ENCODE measurements at places on chromosomes 16 and 17.

GRCh38 chr17:78458736-78459335, 80.4 kb downstream of the PGS1 start:
- DNase-seq = no peak

GRCh38 chr16:11257131-11257938, 1.3 kb upstream of the SOCS1 start:
- no peak for DNase-seq

DNA sequence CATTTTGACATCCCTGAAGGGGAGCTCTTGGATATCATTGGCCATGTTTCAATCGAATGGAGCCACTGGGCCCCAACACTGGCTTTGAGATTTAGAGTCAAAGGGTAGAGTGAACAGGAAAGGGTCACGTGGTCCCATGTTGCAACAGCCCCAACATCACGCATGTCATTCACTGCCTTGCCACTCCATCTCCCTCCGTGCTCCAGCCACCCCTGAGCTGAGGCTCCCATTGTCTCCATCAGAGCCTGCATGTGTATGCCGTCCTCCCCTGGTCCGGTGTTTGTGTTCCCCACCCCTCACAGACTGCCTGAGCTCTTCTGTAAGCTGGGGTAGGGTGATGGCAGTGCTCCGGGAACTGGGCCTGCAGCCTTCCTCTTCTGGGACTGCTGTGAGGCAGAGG, 12.1 kb downstream of the NFE2L1 start:
- DNase-seq = no peak

DNA sequence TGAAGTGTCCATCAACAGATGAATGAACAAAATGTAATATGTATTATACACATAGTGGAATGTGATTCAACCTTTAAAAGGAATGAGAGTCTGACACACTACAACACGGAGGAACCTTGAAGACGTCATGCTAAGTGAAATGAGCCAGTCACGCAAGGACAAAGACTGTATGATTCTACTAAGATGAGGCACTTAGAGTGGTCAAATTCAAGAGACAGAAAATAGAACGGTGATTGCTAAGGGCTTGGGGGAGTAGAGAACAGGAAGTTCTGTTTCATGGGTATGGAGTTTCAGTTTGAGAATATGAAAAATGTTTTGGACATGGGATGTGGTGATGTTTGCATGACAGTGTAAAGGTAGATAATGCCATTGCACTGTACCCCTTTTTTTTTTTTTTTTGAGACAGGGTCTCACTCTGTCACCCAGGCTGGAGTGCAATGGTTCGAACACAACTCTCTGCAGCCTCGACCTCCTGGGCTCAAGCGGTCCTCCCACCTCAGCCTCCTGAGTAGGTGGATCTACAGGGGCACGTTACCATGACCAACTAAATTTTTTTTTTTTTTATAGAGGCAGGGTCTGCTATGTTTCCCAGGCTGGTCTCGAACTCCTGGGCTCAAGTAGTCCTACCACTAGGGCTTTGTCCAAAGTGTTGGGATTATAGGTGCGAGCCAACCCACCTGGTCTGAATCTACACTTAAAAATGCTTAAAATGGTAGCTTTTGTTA, 2.9 kb upstream of the CCDC102A start:
- no peak for DNase-seq

DNA sequence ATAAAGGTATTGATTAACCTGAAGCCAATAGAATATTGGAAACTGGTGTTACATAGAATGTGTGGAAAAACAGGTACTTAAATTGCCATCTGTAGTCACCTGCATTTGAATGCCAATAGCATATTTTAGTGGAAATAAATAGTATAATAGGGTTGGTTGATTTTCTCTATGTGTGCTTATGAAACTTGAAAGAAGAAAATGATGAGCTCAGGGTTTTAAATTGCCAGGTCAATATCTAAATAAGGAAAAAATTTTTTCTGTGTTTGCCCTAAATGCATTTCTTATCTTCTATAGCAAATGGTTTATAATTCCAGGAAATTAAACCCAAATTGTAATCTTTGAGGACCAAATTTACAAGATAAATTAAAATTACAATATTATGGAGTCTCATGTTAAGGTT, 626.6 kb downstream of the CDH8 start:
- no peak for DNase-seq

DNA sequence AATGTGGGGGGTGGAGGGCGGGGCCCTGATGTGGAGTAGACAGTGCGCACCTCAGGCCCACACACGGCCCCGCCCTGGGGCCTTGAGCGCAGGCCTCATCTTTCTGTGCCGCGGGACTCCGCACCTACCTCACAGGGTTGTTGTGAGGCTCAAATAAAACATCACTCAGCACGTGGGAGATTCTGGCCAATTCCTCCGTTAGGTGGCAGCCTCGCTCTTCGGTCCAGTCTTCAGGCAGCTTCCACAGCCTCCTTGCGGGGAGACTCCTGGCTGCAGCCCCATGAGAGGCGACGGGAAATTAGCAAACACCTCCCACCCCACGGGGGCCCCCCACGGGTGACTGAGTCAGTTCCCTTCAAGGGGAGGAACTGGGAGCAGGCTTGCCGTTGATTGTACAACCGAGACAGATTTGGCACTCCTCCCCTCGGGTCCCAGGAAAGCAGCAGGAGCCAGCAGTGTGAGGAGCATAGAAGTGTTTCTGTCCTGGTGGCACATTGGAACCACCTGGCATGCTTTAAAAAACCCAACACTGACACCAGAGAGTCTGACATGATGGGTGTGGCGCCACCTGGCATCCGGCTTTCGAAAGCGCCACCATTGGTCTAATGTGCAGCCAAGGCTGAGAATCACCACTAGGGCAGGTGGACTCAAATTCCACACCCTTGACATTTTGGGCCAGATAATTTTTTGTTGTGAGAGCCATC, 7.6 kb downstream of the MRM1 start:
- DNase-seq = no peak

- no peak for DNase-seq
Observed at GRCh38 chr17:8059131-8059530, 20.3 kb downstream of the ALOX15B start.

DNA sequence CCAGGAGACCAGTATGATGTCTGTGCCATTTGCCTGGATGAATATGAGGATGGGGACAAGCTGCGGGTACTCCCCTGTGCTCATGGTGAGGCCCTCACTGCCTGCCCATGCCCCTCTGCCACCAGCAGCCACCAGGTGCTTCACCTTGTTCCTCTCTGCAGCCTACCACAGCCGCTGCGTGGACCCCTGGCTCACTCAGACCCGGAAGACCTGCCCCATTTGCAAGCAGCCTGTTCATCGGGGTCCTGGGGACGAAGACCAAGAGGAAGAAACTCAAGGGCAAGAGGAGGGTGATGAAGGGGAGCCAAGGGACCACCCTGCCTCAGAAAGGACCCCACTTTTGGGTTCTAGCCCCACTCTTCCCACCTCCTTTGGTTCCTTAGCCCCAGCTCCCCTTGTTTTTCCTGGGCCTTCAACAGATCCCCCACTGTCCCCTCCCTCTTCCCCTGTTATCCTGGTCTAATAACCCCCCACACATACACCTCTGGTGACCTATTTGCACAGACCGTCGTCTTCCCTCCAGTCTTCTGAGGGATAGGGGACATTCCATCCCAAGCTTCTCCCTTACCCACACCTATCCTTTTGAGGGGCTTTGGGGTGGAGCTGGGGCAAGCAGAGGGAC, 3.7 kb downstream of the PFN1 start:
- no peak for DNase-seq

DNA sequence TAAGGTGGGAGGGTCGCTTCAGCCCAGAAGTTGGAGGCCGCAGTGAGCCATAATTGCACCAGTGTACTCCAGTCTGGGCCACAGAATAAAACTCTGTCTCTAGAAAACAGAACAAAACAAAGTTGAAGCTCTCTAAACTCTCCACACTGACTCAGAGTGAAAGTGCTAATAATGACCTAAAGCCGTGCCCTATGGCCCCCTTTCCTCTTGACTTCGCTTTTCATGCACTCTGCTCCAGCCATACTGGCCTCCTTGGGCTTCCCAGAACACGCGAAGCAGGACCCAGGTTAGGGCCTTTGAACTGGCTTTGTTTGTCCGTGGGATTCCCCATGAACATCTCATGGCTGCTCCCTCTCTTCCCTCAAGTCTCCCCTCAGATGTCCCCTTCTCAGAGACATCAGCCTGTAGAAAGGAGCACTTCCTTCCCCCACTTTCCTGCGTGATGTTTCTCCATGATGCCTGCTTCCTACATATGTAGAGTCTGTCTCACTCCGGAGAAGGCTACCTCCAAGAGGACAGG, 18.6 kb upstream of the SPN start:
- DNase-seq = no peak

- DNase-seq = peak; percentile 53
Observed at GRCh38 chr17:59001158-59001814, 105.4 kb downstream of the TRIM37 start.

DNA sequence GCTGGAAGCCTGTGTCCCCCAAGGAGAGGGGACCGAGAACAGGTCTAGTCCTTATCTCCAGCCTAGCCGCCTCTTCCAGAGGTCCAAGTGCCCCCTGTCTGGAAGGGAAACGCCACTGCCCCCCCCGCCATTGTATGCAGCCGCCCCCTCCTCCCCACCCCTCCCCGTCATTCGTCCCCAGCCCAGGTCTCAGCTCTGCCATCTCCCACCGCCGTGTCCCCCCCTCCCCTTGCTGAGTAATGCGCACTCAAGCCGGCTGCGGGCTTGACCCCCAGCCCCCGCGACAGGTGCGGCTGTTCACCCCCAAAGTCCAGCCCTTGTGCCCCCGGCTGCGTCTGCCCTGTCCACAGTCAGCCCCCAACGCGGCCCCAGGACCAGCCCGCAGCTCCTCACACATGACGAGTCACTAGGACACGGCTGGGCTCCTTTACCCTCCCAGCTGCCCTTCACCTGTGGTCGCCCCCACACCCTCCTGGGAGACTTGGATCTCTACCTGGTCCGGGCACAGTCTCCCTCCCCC, 622 bp downstream of the GPRC5B start:
- no peak for DNase-seq

DNA sequence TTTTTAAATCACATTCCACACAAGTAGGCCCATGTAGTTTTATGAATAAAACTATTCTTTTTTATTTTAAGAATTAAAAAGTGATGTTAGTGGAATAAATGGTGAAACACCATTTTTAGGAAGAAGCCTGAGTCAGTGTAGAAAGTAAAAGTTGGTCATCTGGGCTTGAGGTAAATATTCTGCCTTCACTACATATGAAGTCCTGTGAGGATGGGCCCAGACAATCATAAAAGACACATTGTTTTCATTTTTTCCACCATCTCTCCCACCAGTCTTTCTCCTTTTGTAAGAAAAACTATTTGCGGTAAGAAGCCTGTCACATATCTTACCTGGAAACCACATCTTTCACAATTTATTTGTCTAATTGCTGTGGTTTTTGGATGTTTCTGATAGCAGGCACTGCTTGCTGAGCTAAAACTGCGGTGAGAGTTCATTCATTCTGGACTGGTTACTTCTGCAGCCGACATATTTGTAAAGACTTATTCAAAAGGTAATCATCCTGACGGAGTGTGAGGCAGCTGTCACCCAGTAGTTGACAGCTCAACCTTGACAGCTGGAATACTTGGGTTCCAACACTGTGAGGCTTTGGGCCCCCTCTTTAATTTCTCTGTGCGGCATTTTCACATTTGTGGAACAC, 10.6 kb upstream of the RFFL start:
- DNase-seq = no peak

- no peak for DNase-seq
Observed at GRCh38 chr17:7466639-7467341, 12.6 kb downstream of the ZBTB4 start.

DNA sequence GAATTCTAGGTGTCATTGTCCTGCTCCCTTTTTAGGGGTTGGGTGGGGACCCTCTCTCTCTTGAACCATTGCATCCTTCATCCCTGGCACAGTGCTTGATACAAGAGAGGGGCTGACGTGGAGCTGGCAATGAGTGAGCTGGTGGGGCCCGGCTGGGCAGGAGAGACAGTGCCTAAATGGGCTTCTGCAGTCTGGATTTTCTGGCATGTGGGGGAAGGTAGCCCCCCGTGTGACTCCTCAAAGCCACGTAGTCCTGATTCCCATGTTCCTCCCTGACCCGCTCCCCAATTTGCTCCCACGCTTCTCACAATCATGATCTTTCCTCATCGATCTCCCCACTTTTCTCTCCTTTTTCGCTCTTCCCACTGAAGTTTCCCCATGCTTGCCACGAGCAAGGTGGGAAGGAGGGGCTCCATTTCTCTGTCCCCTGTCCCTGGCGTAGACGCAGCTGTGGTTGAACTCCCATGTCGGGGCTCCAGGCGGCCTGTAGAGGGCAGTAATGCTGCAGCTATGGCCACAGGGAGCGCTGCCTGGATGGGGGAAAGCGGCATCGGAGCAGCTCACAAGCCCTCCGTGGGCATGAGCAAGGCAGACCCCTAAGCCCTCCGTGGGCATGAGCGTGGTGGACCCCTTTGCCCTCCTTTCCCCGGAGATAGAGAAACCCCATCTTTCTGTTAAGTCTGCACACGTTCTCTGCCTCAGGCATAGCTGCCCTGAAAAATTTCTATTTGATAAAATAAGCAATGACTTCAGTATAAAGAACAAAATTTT, 47.5 kb downstream of the HAPSTR1 start:
- peak; percentile 51 for DNase-seq

GRCh38 chr16:69188236-69188549, 1.2 kb downstream of the SNTB2 start:
- DNase-seq = no peak

- no peak for DNase-seq
Observed at GRCh38 chr16:86243123-86243473, 267.2 kb upstream of the FOXF1 start.

DNA sequence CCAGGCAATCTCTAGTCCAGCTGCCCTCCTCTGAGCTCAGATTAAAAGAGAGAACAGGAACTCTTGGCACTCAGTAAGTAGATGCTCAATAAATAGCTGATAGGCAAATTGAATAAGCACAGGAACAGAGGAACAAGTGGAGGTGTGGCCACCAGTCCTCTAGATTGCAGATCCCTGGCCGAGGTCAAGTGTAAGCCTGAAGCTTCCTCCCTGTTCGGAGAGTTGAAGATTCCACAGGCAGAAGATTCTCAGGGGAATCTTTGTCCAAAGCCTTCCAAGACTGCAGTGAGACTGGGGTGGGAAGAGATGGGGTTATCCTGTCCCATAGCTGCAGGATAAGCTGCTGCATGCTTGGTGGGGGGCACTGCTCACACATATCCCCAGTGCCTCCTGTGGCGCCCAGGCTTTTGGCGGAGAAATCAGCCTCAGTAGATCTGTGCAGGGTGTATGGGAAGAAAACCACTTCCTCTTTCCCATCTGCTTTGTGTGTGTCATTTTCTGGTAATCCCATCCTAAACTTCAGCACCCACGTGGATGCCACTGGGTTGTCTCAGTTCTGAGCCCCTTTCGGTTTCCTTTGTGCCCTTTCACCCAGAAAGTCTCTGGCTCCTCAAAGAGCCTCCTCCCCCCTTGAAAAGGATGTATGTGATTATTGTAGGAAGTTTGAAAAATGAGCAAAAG, 12.1 kb downstream of the CD300A start:
- no peak for DNase-seq
